ENCODE measurements at places on chromosomes 1 and 21. TPM values are rescaled to one million over a fixed set of nuclear protein-coding genes. Genes with fewer than 3 reads are reported as not detected.

The CFAP74 gene
- 0.08 TPM for total RNA-seq

The WNT4 gene
- total RNA-seq = 0.17 TPM

The ADGRB2 gene
- total RNA-seq = 7.5 TPM

The CD84 gene
- total RNA-seq = not detected

The FAM110D gene
- 0.03 TPM for total RNA-seq

The ARHGAP29 gene
- 14.5 TPM for total RNA-seq

The GCSAML gene
- total RNA-seq = not detected

The AZIN2 gene
- total RNA-seq = 0.99 TPM

The KCNA2 gene
- total RNA-seq = 0.08 TPM

The SPRR1B gene
- not detected for total RNA-seq

The CR1 gene
- not detected for total RNA-seq

The GJB3 gene
- 6.2 TPM for total RNA-seq

The PADI1 gene
- total RNA-seq = 1.5 TPM

The MEX3A gene
- 2.9 TPM for total RNA-seq

The AIRE gene
- not detected for total RNA-seq

The NPR1 gene
- 0.82 TPM for total RNA-seq

The KIF21B gene
- 2.5 TPM for total RNA-seq

The RNF186 gene
- total RNA-seq = not detected

The USP33 gene
- 18.3 TPM for total RNA-seq

The KRTAP19-3 gene
- not detected for total RNA-seq

The RHD gene
- total RNA-seq = not detected

The CRNN gene
- not detected for total RNA-seq

The MAP1LC3C gene
- not detected for total RNA-seq

The OR2T35 gene
- not detected for total RNA-seq

The IFI44L gene
- 0.09 TPM for total RNA-seq

The COL8A2 gene
- total RNA-seq = 0.14 TPM

The REN gene
- total RNA-seq = not detected

The ADORA3 gene
- not detected for total RNA-seq

Measured in A549 treated with CORT108297 at 1 μM for 4 hours (cell line).